Activated CD8-positive, alpha-beta memory T cell treated with anti-CD3 and anti-CD28 coated beads, Interleukin-2, amount 10 ng/mL, durations not matched to agents 7 days and 5 days (primary cell): ENCODE measurements at places on chromosomes 2 and 18.

DNA sequence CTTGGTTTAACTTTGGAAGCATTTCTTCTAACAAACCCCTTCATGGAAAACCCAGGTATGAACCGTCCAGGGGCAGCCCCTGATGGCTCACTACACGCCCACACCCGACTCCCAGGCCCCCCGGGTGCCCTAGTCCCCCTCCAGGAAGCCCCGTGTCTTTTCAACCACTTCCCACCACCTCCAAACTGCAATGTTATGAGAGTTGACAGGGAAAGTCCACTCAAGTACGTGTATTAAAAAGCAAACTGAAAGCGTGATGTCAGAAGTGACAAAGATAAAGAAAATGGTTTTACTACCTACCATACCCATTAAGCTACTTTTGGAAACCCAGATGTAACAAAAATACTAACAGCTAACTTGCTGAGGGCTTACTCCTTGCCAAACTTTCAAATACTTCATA is 51.5 kb downstream of the L3MBTL4 start:
- no peak for DNase-seq

GRCh38 chr2:163132850-163133249 is 294.3 kb upstream of the KCNH7 start:
- DNase-seq: no peak

- no peak for DNase-seq
Observed at GRCh38 chr2:45178359-45178758, 169.1 kb upstream of the SIX2 start.

DNA sequence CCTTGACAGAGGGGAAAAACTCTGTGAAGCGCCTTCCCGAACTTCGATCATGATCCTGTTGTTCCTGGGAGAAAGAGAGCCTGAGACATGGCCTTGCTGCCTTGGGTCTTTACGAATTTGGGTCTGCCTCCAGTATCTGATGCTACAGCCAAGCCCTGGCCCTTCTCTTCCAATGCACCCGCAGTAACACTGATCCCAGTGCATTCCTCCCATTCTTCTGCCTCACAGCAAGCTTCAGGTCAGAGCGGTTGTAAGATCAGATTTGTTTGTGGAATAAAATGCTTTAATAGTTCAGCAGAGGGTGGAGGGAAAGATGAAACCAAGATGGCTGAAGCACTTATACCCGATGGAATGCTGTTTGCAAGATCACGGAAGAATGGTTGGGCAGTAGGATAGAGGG is 196.7 kb upstream of the SIX2 start:
- no peak for DNase-seq

GRCh38 chr2:236550290-236550689 is 19.3 kb upstream of the ACKR3 start:
- no peak for DNase-seq

DNA sequence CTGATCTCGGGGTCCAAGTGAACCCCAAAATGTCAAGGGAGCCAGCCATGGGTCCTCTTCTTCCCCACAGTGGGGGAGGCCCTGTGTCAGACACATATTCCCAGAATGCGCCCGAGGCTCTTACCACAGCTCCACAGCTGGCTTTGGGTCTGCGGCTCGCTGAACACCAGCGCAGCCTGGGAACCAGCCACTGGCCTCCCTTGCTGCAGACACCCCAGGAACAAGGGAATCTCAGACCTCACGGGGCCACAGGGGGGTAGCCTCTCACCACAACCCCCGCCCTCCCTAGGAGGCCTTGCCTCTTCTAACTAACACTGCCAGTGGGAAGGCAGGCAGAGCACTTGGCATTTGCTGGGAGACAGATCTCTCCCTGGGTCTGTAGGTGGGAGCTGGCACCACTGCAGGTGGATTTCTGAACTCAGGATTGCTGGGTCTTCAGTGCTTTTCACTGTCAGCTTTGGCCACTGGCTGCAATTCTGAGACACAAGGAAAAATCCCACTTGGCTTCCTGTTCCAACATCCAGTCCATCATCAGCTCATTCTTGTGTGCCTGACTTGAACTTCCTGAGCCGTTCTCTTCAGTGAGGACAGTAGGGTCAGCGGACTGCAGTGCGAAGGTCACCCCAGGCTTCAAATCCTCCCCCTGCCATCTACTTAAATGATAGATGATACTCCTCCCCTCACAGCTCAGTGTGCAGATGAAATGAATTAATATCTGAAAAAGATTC is 128.7 kb downstream of the CAPN13 start:
- DNase-seq: peak; percentile 19

DNA sequence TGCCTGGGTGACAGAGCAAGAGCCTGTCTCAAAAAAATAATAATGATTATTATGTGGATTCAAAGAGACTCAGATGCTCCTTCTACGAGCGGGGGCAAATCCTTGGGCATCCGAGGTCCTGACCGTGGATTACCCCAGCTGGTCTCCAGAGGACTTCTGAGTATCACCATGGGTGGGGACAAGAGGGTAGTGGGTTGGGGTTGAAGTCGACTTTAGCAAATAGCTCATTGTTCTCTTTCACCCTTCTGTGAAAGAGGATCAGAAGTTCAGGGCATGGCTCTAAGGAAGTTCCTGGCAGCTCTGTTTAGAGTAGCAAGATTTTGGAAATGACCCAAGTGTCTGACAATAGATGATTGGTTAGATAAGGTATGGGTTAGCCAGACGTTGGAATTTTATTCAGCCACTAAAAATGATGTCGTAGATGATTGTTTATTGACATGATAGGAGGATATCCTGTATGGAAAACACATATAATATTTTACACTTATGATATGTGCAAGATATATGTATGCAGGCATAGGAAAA is 59.0 kb upstream of the SPRED2 start:
- no peak for DNase-seq

GRCh38 chr2:134621939-134622705 is 96.7 kb downstream of the TMEM163 start:
- no peak for DNase-seq

DNA sequence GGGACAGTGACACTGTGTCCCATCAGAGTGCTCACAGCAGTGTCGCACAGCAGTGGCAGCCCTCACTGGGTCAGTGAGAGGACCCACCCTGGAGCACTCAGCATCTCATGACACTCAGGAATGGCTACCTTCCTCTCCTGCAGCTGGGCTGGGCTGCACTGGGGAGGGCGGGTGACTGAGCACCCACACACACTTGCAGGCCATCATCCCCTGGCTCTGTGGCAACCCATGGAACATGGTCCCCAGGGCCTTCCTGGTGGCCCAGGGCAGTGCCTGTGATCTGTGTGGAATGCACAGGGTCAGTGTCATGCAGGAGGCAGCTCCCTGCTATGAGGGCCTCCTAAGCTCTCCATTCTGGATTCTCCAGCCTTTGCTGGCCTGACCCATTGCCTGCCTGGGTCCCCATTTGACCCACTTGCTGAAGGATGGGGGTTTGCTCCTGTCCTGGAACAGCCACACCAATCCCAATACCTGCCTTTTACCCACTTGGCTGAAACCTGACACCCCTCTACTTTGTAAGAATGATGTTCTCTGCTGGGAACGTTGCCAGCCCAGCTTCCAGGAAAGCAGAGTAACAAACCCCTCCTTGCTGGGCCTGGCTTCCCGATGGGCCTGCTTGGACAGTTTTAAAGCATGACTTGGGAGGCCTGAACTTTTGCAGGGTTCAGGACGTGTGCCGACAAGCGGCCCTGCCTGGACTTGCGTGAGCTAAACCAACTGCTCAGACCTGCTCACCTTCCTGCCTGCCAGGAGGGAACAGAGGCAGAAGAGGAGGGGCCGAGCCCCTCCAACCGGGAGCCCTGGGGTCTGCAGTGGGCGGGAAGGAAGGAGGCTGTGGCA is 13.7 kb downstream of the HS6ST1 start:
- DNase-seq: no peak
